ENCODE measurements at places on chromosomes 4 and X. TPM values are rescaled to one million over a fixed set of nuclear protein-coding genes. Genes with fewer than 3 reads are reported as not detected.

The FANCB gene
- total RNA-seq, result 1.1 TPM

The SH3RF1 gene
- total RNA-seq, result 30.3 TPM

The WNK3 gene
- 1.2 TPM for total RNA-seq

The F8A2 gene
- total RNA-seq, result not detected

The CRMP1 gene
- 0.16 TPM for total RNA-seq

The KLHL4 gene
- 0.48 TPM for total RNA-seq

The MAB21L2 gene
- total RNA-seq, result 1.9 TPM

The ANK2 gene
- total RNA-seq, result 97.0 TPM

The USP51 gene
- 1.1 TPM for total RNA-seq

The NHS gene
- 11.4 TPM for total RNA-seq

The IL15 gene
- total RNA-seq, result 5.1 TPM

The UGT2B15 gene
- not detected for total RNA-seq

The PLK4 gene
- total RNA-seq, result 0.61 TPM

The NXF3 gene
- 4.0 TPM for total RNA-seq

The UGT2B11 gene
- not detected for total RNA-seq

The RNF150 gene
- 17.4 TPM for total RNA-seq

The PDGFC gene
- total RNA-seq, result 26.8 TPM

The ETDA gene
- total RNA-seq, result not detected

The COX7B2 gene
- total RNA-seq, result not detected

The RAB9B gene
- 0.74 TPM for total RNA-seq

The GRPR gene
- not detected for total RNA-seq

The GPRASP2 gene
- 5.5 TPM for total RNA-seq

The F8 gene
- total RNA-seq, result 43.5 TPM

The STATH gene
- not detected for total RNA-seq

The GAGE1 gene
- total RNA-seq, result not detected

The MID1 gene
- 16.6 TPM for total RNA-seq

The BEND4 gene
- not detected for total RNA-seq

The MAGEA9B gene
- total RNA-seq, result not detected

The NAP1L2 gene
- 0.55 TPM for total RNA-seq

Measured in mesenteric fat pad (tissue), 1 donor.